ENCODE measurements at places on chromosomes 1 and 21.

- no peak for DNase-seq
These were observed 133.9 kb upstream of the SGIP1 start for GRCh38 chr1:66399888-66400529.

DNA sequence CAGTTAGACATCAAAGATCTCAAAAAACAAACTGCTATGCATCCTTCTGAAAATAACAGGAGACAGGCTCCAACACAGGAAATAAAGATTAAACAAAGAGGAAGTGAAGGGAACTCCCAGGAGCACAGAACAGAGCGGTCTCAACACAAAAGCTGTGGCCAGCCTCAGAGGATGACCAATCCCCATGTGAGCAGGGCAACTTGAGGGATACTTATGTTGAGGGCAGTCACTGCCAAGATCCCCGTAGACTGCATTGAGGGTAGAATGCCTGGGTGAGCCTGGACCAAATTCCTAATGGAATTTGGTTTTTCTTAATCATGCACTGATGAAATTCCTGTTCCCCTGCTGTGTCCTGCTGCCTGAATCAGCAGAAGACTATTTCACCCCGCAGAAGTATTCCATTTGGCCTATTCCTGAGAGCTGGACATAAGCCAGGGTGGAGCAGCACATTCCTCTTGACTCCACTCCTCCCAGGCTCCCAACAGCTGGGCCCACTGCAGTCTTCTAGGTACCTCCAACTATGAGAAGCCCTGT, 49.0 kb downstream of the JAK1 start:
- DNase-seq = peak; percentile 78

GRCh38 chr21:37119421-37120218, 46.6 kb downstream of the TTC3 start:
- DNase-seq = peak; percentile 1

- DNase-seq = no peak
These were observed 156.0 kb upstream of the RAB4A start for GRCh38 chr1:229114850-229115365.

DNA sequence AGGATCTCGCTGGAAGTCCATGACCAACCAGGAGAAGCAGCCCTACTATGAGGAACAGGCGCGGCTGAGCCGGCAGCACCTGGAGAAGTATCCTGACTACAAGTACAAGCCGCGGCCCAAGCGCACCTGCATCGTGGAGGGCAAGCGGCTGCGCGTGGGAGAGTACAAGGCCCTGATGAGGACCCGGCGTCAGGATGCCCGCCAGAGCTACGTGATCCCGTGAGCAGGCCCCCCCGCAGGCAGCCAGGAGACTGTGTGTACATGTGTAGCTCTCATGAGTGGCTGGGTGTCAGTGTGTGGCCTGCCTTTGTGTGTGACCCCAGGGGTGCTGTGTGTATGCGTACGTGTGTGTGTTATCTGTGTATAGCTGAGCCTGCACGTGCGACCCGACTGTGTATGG, 27.2 kb downstream of the ETNK2 start:
- DNase-seq = no peak

- DNase-seq = no peak
These were observed 10.0 kb upstream of the TNFRSF8 start for GRCh38 chr1:12052997-12053686.

DNA sequence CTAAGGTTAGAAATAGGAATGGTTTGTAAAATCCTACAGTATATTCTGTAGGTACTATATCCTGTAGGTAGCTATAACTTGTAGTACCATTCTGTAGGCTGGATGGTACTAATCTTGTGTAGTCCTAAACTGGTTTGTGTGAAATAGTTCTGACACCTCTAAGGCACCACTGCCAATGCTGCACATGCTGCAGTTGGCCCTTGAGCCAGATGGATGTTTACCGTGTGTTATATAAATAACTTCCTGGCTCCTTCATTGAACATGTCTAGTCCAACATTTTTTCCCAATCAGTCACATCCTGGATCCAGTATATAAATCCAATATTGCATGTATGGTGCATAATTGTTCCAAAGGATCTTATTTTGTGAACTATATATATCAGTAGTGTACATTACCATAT, 89.5 kb upstream of the GNG4 start:
- no peak for DNase-seq

DNA sequence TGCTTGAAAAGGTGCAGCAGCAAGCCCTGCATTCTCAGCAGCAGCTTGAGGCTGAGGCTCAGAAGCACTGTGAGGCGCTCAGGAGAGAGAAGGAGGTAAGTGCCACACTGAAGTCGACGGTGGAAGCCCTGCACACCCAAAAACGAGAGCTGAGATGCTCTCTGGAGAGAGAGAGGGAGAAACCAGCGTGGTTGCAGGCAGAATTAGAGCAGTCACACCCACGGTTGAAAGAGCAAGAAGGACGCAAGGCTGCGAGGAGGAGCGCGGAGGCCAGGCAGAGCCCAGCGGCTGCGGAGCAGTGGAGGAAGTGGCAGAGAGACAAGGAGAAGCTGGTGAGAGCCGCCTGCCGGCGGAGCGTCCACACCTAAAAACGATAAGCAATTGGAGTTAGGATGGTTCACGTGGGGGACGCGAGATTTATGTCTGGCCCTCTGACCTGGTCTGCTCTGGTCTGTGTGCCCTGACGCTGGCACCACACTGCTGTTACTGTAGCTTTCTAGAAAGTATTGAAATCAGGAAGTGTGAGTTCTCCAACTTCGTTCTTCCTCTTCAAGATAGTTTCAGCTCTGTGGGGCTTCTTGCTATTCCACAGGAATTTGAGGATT, 26.7 kb upstream of the DIP2A start:
- DNase-seq = no peak

DNA sequence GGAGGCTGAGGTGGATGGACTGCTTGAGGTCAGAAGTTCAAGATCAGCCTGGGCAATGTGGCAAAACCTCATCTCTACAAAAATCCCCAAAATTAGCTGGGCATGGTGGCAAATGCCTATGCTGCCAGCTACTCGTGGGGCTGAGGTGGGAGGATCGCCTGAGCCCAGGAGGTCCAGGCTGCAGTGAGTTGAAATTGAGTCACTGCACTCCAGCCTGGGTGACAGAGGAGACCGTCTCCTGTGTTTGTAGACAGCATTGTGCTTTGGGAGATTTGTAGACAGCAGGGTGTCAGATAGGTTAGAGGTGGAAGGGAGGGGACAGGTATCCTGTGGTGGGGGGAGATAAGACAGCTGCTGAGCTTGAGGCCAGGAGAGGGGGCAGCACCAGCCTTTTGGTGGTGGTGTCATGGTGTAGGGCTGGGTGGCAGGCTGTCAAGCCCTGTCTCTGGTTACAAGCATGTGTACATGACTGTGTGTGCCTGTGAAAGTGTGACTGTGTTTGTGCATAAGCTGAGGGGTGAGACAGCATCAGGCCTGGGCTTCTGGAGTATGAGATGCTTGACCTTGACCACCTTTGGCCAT, 15.2 kb downstream of the PPFIA4 start:
- no peak for DNase-seq

DNA sequence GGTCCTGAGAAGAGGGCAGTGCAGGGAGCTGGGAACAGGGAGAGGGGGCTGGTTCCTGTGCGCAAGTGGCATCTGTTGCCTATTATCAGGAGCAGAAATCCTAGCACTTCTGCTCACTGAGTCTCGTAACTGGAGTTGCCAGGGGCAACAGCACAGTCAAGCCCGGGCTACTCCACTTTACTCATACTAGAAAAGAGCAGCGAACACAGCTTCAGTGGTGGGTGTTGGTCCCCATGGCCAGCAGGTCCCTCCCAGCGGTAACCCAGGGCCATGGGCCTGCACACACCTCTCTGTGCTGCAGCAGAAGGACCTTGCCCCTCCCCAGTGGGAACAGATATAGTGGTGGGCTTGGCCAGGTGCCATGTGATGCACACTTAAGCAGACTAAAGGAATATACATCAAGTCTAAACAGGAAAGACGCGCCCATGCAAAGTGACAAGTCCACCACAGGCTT, 8.5 kb downstream of the PYCR2 start:
- DNase-seq = no peak

DNA sequence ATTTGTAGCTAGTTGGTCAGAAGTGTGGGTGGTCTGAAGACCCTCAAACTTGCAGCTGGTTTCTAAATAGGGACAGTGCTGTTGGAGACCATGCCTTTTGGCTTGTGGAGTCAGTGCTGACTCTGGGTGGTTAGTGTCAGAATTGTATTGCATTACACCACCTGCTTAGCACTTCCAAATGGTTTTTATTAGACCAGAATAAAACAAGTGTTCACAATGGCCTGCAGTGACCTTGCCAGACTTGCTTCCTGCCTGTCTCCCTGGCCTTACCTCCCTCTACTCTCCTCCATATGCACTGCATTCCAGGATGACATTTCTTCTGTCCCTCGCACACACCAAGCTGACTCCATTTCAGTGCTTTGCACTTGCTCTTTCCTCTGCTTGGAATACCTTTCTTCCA, 72.7 kb upstream of the CNIH3 start:
- DNase-seq = peak; percentile 40

DNA sequence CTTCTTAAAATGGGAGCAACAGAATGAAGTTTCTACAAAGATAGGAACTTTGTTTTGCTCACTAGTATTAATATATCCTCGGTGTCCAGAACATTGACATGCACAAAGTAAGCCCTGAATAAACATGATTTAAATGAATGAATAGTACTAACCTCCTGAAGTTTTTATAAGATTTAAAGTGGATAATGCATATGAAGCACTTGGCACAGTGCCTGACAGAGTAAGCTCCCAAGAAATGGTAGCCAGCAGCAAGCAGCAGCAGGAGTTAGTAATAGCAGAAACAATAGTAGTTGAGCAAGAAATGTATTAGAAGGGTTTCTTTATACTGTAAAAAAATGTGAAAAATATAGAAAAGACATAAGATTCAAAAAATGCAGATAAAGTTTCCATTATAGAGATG, 258.1 kb upstream of the C1orf87 start:
- DNase-seq = no peak

GRCh38 chr1:86151427-86151826, 5.1 kb downstream of the COL24A1 start:
- no peak for DNase-seq

DNA sequence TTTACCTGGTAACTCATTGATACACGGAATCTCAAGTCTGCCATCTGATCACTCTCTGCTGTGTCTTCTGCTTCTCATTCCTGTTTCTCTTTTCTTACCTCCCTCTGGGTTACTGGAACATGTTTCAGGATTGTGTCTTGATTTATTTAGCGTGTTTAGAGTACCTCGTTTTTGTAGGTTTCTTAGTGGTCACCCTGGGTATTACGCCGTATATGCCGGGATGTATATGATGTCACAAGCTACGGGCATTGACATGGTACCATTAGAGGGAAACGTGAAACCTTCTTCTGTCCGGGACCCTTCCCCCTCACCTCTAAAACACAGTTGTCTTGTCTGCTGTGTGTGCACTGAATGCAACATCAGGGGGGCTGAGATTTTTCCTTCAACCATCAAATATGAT, 2.8 kb downstream of the ACTRT2 start:
- DNase-seq = peak; percentile 11

DNA sequence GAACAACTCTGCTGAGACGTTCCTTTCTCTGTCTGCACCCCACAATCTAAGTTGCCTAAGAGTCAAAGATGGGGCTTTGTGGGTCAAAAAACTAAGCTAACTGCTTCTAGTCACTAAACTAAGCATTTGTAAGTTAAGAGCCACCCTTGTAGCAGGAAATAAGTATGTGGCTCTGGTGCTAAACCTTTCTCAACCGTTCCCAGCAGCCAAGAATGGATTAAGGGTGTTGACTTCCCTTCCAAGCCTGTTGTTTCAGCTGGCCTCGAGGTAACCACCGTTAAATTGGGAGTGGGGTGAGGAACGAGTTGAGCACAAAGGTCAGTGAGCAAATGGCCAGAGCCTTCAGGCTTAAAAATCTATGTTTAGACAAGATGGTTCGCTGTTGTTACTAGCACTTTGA, 169.1 kb downstream of the TRIM33 start:
- DNase-seq = peak; percentile 9

- DNase-seq = peak; percentile 100
These were observed at the start of gene SRRM1 for GRCh38 chr1:24642481-24643362. Gene SRRM1, plus strand, starts transcription at chr1:24643302. Its CDS starts 25 bp downstream, at chr1:24643327.

DNA sequence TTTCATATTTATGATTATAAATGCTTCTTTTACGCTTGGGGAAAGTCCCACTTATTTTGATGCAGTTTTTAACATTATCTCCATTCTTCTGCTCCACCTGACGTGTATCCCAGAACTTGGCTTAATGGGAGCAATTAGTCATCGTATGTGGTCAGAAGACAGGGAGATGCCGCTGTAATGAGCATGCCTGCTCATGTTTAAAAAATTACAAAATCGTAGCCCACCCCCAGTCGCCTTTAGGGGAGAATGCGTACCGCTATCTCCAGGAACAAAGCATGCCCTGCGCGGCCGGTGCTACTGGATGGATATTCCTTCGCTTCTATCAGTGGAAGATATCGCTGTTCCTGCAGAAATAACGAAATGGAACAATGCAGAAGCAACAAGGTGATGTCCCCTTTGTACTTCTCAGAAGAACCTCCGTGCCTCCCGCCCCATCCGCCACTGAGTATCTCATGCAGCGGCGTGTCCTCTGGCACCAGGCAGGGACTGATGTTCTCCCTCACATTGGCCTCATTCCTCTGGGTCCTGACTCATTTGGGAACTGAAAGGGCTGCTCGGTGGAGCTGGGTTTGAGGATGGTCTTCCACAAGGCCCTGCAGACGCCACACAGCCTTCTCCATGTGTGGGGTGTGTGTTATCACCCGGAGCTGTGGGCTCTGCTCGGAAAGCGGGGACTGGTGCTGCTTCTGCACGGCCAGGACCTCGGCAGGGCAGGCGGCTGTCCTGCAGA, 116.3 kb upstream of the COL6A1 start:
- DNase-seq = no peak

DNA sequence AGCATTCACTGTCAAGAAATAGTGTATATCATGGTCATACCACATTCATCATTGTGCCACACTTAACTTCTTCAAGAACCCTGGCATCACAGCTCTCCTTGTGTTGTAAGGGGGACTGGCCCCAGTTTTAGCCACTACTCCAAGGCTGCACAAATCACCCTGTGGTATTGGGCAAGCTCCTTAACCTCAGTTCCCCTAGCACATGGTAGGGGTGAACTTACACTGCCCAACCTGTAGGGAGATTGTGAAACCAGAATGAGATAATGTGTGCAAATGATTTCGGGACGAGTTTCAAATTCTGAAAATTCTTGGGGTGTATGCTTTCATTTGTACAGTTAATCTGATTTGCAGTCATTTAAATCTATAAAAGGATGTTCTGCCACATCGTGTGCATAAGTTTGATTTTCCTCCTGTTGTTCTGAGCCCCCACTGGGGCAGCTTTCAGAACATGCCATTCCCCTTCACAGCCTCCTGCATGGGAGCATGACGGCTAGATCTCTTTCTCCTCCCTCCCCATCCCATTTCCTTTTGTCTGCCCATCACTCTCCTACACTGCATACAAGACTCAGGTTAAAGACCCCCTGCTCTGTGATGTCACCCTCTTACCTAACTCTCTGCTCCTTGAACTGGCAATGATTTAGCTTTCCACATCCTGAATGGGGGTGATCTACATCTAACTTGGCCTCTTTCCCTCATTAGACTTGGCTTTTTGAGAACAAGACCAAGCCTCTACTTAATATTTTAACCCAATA, 290.3 kb downstream of the CHRM3 start:
- peak; percentile 40 for DNase-seq

DNA sequence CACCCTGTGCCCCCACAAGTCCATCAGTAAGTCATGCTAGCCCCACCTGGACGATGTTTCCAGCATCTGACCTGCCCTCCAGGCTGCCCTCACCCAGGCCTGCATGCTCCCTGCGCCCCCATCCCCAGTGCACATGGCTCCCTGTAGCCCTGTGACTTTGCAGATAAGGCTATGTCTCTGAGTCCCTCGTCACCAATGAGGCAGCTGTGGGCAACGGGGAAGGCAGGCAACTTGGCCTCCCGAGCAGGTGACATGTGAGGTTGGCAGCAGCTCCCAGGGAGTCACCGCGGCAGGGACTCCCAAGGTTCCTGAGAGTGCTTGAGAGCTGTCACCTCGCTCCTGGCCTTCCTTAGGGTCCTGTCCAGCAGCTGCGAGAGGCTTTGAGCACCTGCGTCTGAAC, 32.4 kb upstream of the AGPAT3 start:
- no peak for DNase-seq
